ENCODE measurements at places on chromosomes 12 and 14. TPM values are rescaled to one million over a fixed set of nuclear protein-coding genes. Genes with fewer than 3 reads are reported as not detected.

KLRC4 gene
- total RNA-seq: not detected

SLC6A15 gene
- total RNA-seq: not detected

SIX4 gene
- 33.2 TPM for total RNA-seq

IFI27L1 gene
- 7.8 TPM for total RNA-seq

POLE2 gene
- total RNA-seq: 38.6 TPM

KLRB1 gene
- not detected for total RNA-seq

VRTN gene
- total RNA-seq: not detected

RNASE7 gene
- total RNA-seq: not detected

MMP17 gene
- total RNA-seq: 31.8 TPM

Measured in PC-3 (cell line).